ENCODE measurements at places on chromosomes 6 and 20.

GRCh38 chr6:137910424-137910834 is 43.4 kb downstream of the TNFAIP3 start:
- no peak for DNase-seq

- DNase-seq = peak; percentile 80
Measured at GRCh38 chr6:144149894-144150709, at the start of gene STX11. TSS of gene STX11 (plus strand) at chr6:144150517. CDS start at chr6:144186628, 36,111 bp downstream.

- no peak for DNase-seq
Measured at GRCh38 chr6:39072830-39073229, 24.2 kb downstream of the GLP1R start.

DNA sequence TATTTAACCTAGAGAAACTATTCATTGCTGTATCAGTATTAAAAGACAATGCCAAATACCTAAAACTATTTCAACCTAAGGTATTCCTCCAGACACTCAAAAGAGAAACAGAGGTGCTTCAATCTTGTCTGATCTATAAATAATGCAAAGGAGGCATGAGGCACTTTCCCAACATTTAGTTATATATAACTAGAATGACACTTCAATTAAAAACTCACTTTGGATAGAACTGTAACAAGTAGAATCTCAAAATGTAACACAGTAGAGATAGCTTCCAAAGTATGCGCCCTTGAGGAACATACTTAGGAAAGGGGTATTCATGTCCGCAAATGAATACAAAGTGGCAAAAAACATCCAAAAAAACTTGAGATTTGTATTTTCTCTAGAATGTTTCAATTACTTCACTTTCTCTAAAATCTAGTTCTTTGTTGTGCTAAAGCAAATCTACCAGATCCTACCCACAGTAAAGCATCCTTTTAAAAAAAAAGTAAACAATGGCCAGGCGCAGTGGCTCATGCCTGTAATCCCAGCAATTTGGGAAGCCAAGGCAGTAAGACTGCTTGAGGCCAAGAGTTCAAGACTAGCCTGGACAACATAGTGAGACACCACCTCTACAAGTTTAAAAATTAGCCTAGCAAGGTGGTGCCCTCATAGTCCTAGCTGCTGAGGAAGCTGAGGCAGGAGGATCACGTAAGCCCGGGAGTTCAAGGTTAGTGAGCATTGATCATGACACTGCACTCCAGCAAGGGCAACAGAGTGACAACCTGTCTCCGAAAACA is 10.3 kb downstream of the SYNCRIP start:
- DNase-seq = no peak

DNA sequence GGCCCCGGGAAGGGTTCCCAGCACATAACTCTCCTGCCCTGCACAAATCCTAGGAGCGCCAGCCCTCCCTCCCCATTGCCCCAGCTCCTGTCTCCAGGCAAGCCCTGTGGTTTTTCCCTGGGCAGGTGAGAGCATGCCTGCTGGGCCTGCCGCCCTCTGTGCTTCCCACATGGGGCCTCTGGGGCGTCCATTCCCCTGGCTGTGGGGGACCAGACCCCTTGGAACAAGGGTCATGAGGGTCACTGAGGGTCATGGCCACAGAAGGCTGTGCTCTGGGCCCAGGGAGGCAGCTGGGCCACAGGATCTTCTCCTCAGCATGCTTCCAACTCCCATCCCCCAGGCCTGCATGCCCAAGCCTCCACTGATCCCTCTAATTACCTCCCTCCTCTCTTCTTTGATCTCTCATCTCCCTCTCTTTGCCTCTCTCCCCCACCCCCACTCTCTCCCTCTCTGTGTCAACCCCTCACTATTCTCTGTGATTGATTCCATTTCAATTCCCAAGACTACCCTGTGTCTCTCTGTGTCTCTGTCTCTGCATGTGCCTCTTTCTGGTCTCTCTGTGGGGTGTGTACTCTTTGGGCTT is 6.1 kb downstream of the MDFI start:
- no peak for DNase-seq

DNA sequence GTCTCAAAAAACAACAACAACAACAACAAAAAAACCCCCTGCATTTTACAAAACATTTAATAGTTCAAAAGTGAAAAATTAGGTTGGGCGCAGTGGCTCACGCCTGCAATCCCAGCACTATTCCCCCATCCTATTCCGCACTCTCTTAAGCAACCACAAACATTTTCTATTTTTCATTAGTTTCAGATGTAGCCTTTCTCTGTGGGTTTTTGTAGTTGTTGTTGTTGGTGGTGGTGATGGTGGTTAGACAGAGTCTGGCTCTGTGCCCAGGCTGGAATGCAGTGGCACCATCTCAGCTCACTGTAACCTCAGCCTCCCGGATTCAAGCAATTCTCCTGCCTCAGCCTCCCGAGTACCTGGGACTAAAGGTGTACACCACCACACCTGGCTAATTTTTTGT is 6.4 kb upstream of the GMNN start:
- no peak for DNase-seq

GRCh38 chr20:25254986-25255680 is 7.2 kb downstream of the PYGB start:
- no peak for DNase-seq

GRCh38 chr20:35870541-35871258 is 83.6 kb downstream of the SCAND1 start:
- DNase-seq = no peak

- DNase-seq = no peak
Measured at GRCh38 chr6:164286011-164286410, 871.5 kb downstream of the QKI start.

- no peak for DNase-seq
Measured at GRCh38 chr6:52087498-52087999, at the start of gene PKHD1. TSS of gene PKHD1 (minus strand) at chr6:52087613. CDS start at chr6:52084933, 2,680 bp downstream.

GRCh38 chr6:167650730-167651317 is 175.9 kb upstream of the AFDN start:
- DNase-seq = no peak

DNA sequence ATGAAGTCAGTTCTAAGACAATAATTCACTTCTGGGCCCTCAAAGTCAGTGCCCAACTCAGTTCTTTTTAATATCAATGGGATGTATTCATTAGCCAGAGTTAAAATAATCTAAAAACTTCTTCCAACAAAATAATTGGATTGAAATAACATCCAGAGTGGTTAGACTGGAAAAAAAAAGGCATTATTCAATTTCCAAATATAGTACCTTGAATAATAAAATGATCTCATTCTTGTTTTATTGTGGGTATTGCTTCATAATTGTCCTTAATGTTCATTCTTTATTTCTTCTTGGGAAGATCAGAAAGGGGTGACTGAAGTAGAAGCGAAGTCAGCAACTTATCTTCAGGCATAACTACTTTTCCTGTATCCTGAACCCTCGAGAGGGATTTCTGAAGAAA is 85.1 kb upstream of the JARID2 start:
- no peak for DNase-seq

GRCh38 chr6:33613795-33614168 is 7.3 kb upstream of the ITPR3 start:
- DNase-seq = no peak

DNA sequence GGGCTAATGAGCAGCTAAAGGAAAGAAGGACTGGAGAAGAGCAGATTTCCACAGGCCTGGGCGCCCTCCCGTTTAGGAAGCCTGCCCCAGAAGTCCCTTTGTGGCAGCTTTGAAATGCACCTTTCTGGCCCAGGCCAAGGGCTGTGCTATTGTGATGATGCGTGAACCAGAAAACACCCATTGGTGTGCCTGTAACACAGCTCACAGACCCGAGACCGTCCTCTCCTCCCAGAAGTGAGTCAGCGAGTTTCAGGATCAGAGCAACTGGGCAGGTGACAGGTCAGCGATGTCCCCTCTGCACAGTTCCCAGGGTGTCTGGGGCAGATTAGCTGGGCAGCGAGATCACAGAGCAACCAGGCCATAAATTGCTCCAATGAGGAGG is 71.9 kb upstream of the SULF2 start:
- DNase-seq = no peak

- no peak for DNase-seq
Measured at GRCh38 chr20:44211177-44212039, 837 bp upstream of the OSER1 start.

- no peak for DNase-seq
Measured at GRCh38 chr6:150667977-150668716, 68.5 kb downstream of the PLEKHG1 start.

DNA sequence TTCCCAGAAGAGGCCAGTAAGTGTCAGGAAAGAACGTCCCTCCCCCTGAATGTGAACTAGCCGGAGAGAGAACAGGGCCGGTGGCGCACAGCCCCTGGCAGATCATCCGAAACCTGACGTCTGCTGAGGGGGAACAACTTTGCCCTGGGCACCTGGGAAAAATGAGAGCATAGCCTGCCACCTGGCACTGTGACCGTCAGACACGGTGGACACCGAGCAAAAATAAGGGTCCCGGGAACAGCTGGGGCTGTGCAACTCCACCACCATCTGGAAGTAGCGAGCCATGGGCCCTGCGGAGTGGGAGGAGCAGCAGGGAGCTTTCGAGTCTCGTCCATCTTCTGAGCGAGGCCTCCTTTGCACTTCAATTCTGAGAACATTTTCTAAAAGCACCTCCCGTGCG is 110.8 kb downstream of the EDN3 start:
- DNase-seq = no peak

DNA sequence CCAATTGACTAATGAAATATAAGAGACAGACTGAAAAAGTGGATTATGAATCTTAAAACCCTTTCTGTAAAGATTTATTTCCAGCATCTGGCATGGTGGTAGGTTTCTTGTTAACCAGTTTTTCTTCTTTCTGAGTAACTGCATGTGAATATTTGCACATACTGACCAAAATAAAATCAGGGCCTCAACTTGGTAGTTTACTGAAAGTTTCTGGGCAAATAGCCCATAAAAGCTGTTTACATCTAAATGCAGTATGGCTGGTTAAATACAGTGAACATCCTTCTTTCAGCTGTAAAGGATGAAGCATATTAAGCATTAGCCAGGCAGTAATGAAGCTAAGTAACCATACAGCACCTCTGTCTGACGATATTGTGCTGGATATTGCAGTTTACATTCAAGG is 83.6 kb upstream of the EYS start:
- no peak for DNase-seq

GRCh38 chr20:59148701-59149493 is 14.7 kb upstream of the ZNF831 start:
- no peak for DNase-seq

DNA sequence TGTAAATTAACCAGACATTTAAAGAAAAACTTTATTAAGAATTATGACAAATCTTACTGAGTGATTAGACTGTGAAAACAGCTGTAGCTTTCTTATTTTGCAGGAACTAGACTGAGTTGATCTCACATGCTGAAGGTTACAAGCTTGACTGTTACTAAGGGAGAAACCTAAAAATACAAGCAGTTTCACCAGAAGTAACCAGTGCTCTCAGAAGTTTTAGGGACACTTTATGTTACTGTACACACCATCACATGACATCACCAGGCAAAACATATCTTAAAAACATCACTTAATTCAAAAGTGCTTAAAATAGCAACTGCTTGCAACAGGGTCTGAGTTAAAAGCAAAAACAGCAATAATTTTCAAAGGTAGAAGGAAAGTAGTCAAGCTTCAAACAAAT is 5.4 kb downstream of the FBXO30 start:
- no peak for DNase-seq

DNA sequence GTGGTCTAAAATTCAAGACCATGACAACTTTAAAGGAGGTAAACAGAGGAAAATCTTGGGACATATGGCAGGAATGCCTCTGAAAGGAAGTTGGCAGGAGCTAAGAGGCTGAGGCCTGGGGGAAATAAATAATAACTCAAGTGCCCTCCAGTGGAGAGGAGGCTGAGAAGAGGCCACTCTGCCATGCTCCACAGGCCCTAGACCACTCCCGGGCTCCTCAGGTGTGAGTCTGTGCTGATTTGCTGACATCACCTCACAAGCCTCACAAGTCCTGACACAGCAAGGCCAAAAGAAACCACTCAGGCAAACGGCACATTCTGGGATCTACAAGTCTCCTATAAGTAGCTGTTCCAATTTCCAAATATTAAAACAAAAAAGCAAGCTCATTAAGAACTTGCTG is 91.0 kb upstream of the RIPOR2 start:
- DNase-seq = no peak

DNA sequence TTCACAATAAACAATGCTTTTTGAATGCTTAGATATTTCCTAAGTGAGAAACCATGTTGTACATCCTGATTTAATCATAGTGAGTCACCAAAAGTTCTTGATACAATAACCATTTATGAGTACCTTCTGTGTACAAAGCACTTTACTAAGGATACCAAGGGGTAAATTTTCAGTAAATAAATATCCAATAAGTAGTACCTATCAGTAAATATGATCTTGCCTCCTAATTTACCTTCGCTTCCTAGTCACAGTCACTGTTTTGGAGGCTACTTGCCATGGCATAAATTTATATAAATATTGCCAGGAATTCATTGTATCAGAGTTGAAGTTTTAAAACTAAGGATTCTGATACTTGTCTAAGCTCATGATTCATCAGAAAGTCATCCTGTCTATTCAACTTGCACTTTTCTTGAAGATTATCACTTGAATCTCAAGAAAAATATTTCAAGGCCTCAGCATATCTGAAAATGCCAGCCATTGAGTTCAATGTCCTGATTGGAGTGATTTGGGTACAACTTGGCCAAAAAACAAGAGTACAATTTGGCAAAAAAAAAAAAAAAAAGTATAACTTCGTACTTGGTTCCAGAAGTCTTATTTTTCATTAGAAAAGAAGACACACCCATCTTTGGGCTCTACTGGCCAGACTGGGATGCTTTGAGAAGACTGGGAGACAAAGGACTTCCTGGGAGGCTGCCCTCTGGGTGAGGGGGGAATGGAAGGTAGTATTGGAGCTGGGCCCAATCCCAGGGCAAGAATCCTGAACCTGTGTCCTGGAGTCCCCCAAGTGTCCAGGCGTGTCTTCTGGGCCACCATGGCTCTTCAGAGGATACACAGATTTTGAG is 32.8 kb downstream of the RAB22A start:
- DNase-seq = no peak

GRCh38 chr6:125363039-125363823 is 61.5 kb upstream of the HDDC2 start:
- no peak for DNase-seq

DNA sequence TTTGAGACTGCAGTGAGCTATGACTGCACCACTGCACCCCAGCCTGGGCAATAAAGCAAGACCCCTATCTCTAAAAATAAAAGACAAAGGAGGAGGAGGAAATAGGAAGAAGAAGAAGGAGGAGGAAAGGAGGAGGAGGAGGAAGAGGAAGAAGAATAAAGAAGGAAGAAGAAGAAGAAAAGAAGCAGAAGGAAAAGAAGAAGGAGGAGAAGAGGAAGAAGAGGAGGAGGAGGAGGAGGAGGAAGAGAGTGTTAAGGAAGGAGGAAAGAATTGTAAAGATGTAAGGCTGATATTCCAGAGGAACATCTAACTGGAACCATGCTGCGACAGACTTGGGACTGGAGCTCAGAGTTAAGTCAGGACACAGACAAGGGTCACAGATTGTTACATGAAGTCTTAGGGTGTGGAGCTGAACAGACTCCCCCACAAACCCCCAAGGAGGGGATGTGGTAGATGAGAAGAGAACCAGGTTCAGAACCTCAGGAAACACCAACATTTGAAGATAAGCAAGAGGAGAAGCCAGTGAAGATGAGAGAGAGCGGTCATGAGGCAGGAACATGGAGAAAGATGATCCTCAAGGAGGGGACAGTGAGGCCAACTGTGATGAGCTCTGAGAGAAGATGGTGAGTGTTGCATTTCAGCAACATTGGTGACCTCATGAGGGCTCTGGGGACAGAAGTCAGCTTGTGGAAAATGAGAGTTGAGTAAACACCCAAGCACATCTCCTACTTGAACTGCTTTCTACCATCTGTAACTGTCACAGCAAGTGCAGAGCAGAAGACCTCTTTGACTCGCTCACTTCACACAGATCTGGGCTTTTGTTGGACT is 118.2 kb downstream of the CD164 start:
- no peak for DNase-seq
